ENCODE measurements at places on chromosomes 1 and 21.
A peak's percentile ranks its signal among the peaks of the same experiment; 100 is the strongest.

- no peak for DNase-seq
Measured at GRCh38 chr1:67792741-67793458, 40.4 kb downstream of the GNG12 start.

DNA sequence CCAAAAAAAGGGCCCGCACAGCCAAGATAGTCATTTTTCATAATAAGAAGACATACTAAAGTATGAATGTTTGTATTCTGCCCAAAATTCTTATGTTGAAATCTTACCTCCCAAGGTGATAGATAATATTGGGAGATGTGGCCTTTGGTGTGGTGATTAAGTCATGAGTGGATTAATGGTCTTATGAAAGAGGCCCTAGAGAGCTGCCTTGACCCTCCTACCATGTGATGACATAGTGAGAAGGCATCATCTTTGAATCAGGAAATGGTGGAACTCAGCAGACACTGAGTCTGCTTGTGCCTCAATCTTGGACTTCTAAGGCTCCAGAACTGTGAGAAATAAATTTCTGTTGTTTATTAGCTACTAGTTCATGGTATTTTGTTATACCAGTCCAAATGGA is 11.8 kb upstream of the RNPC3 start:
- no peak for DNase-seq

DNA sequence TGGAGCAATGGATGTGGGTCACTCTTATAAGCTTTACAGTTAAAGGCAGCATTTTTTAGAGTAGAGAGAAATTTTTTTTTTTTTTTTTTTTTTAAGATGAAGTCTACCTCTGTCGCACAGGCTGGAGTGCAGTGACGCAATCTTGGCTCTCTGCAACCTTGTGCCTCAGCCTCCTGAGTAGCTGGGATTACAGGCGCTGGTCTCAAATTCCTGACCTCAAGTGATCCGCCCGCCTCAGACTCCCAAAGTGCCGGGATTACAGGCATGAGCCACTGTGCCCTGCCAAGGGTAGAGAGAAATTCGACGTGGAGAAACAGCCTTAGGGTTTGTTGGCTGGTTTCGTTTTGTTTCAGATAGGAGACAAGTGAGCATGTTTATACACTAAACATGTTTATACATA is 594.2 kb upstream of the ADAMTS5 start:
- DNase-seq, result no peak

GRCh38 chr1:82897549-82897948 is 1096.8 kb downstream of the ADGRL2 start:
- DNase-seq, result no peak

- DNase-seq, result no peak
Measured at GRCh38 chr1:167248707-167249642, 28.3 kb downstream of the POU2F1 start.

DNA sequence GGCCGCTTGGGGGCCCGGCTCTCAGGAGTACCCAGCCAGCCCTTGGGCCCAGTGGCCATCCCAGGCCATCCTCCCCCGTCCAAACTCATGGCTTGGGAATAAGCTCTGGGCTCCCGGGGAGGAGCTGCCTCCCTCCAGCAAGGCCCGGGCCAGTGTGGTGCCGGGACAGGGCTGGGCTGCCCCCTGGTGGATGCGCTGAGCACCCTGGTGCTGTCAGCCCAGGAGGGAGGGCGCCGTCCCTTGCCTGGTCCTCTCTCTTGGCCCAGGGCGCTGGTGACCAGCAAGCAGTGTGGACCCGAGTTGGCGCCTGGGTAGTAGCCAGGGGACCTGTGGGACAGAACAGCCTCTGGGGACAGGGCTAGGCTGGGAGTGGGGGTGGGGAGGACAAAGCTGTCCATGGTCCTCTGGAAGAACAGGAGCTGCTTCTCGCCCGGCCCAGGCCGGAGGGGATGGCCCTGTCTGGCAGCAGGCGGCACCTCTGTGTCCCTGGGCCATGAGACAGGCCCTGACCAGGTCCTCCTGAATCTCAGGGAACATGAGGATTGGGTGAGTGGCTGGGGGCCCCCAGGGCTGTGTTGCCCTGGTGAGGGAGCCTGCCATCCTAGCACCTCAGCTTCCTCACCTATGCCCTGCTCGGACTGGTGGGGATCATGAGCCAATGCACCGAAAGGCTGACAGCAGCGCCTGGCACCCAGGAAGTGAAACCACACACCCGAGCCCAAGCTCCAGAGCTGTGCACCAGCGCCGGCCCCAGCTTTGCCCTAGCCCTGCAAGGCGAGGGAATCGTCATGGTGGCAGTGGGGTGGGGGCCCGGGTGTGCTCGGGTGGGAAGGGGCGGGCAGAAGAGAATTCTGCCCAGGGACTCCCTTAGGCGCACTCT is 9.4 kb downstream of the MORN1 start:
- DNase-seq, result peak; percentile 34

DNA sequence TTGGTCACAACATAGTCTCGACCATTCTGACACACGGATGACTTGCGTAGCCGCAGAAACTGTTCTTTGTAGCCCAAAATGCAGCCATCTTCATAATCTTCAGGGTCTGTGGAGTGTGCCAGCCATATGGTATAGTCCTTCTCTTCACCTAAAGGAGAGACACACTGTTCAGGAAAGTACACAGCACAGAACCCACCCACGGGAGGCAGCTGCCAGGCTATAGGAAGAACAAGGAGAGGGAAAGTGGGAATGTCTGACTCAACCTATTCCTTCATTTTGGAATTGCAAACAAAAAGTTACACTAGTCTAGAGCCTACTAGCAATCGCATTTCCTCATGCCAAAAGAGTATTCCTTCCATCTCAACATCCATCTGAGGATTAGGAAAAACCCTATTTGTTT is 16.2 kb upstream of the MYBPHL start:
- no peak for DNase-seq

DNA sequence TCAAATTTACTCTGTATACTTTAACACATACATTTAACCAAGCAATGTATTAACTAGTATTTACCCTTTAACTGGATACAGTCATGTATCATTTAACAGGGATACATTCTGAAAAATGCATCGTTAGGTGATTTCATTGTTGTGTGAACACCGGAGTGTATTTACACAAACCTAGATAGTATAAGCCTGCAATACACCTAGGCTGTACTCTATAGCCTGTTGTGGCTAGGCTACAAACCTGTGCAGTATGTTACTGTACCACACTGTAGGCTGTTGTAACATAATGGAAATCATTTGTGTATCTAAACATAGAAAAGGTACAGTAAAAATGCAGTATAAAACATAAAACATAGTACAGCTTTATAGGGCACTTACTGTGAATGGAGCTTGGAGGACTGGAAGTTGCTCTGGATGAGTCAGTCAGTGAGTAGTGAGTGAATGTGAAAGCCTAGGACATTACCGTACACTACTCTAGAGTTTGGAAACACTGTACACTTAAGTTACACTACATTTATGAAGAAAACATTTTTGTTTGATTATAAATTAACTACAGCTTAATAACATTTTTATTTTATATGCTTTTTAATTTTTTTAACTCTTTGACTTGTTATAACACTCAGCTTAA is 21.3 kb downstream of the RGS4 start:
- DNase-seq, result no peak

DNA sequence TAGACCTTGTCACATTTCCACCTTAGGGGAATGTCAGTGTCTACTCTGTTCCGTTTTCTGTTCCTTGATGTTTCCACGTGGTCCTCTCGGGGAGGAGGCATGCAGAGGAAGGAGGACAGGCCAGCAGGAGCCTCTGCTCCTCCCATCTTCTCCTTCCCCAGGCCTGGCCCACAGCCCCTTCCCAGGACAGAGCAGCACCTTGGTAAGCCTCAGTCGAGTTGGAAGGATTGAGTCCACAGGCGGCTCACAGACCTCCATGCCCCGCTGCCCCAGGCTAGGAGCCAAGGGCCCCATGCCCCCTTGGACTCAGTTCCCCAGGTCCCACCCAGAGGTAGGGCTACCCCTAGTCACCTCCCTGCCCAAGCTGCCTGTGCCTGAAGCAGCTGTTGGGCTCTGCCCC is 36.5 kb downstream of the IGSF21 start:
- no peak for DNase-seq

GRCh38 chr1:9793291-9793690 is 30.5 kb downstream of the CLSTN1 start:
- DNase-seq, result no peak

GRCh38 chr1:91876781-91877573 is 9.0 kb downstream of the TGFBR3 start:
- DNase-seq, result no peak

DNA sequence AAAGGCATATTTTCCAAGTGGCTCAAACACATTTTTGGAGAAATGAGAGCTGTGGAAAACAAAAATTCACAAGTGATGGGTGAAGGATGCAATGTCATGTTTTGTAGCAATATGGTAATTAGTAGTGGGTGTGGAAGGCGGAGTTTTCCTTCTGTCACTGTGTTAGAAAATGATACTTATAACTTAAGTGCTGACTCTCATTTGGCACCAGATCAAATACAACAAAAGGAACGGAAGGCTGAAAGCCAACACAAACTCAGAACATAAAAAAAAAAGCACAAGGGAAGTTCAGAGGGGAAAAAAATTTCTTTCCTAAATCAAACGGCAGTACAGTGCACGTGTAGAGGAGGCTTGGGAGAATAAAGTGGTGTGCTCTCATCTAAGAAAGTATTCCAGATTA is at the start of gene TNFSF18:
Gene TNFSF18 (minus strand): TSS at position 77 of the 400 bp plus-strand sequence. CDS start 45 bp downstream, at position 32.
- no peak for DNase-seq

GRCh38 chr1:53526451-53527101 is 67.4 kb downstream of the DMRTB1 start:
- DNase-seq, result no peak

GRCh38 chr1:82086739-82087138 is 286.0 kb downstream of the ADGRL2 start:
- no peak for DNase-seq

- no peak for DNase-seq
Measured at GRCh38 chr1:2459757-2460156, 16.3 kb upstream of the PLCH2 start.

DNA sequence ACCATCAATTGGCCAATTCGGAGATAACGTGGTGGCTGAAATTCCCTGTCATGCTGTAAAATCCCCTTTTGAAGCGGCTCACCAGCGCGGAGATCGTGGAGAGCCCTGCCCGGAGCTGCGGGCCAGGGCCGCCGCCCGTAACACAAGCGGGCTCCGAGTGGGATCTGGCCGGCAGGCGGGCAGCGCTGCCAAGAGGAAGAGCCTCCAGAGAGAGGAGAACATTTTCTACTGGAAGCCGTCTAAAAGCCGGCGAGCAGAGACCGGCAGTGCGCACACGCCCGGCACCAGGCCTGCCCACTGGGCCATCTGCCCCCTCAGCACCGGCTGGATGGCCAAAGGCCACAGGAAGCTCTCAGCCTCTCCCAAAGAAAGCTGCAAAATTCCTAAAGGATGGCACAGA is 15.5 kb downstream of the SSBP3 start:
- DNase-seq, result no peak

DNA sequence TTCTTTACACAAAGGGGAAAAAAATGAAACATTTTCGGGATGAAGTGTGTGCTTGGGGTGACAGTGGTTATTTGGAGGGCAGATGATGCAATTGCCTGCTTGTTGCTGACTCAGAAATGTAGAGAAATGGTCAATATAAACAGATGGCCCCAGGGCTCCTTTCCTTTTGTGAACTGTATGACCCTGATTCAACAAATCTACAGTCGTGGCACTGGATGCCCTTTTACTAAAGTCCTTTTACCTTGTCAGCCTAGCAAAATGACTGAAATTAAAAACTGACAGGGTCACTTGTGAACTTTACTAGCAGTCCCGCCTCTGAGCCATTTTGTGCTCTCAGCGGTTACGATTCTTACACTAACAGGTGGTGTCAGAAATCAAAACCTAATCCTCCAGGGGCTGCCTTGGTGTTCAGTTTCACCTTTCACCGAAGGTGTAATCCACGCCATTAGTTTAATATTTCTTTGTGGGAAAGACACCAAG is 49.8 kb downstream of the GREM2 start:
- no peak for DNase-seq

DNA sequence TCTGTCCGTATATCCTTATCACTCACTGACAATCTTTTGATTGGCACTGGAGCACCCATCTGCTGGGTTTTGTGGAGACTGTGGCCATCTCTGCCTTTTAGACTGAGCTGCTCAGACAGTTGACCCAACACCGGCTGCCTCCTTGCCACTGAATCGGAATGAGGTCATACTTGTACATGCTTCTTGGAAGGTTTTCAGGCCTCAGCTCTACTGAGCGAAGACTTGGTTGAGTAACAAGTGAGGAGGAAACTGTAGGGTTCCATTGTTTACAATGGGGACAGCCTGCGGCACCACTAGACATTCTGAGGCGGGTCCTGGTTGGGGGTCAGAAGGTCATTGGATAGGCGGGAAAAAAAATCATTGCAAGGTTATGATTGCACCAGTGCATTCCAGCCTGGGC is 320.3 kb downstream of the KIF26B start:
- no peak for DNase-seq

- DNase-seq, result no peak
Measured at GRCh38 chr1:12409681-12410080, 179.9 kb downstream of the VPS13D start.

DNA sequence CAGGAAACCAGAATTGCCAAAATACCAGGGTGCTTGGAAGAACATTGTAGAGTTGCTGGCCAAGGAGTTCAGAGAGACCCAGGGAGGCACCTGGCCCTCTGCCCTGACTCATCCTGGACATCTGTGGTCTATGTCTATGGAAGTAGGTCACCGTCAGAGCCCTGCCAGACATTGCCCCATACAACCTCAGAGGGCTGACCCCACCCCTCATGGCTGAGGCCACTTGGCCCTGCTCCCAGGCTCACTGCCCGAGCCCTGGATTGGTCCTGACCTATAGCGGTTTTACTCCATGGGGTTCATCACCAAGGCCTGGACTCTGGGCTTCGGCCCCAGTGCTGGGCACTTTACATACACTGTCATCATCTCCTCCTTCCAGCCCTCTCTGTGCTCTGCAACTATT is 233.1 kb downstream of the PTPRU start:
- no peak for DNase-seq

DNA sequence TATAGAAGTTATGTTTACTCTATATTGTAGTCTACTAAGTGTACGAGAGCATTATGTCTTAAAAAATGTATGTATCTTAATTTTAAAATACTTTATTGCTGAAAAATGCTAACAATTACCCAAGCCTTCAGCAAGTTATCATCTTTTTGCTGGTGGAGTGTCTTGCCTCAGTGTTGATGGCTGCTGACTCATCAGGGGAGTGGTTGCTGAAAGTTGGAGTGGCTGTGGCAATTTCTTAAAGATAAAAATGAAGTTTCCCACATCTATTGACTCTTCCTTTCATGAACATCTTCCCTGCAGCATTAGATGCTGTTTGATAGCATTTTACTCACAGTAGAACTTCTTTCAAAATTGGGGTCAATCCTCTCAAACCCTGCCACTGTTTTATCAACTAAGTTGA is 95.8 kb downstream of the CDC7 start:
- no peak for DNase-seq

GRCh38 chr1:209557221-209557620 is 26.3 kb upstream of the CAMK1G start:
- DNase-seq, result no peak
